Iris pigment epithelial cell (primary cell): ENCODE measurements at places on chromosomes 6 and 20.

DNA sequence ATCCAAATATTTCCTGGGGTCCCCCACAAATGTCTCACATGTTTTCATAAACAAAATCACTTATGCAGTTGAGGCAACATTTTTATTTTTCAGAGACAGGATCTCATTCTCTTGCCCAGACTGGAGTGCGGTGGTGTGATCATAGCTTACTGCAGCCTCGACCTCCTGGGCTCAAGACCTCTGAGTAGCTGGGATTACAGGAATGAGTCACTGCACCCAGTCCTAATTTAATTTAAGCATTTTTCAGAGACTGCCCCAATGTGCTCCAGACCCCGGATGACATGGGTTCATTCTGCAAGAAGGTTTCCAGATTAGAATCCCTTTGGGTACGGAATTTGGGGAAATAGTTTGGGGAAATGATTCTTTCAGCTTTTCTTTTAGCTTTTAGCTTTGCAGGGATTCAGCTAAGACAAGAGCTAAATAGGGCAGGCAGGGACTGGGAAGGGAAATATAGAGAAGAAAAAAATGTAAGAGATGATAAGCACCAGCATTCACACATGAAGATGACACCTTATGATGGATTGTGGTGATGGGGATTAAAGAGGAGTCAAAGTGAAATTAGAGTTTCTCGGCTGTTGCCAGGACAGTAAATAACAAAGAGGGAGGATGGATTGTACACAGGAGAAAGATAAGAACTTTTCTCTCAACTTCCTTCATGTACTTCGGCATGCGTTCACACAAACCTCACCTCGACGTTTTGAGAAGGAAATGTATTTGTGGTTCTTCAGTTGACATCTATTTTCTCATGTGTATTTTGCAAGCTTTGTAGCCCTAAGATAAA, 169.4 kb upstream of the TAB2 start:
- no peak for DNase-seq

- DNase-seq = peak; percentile 49
Measured at GRCh38 chr6:111534231-111534751, 51.3 kb upstream of the REV3L start.

GRCh38 chr20:752291-752690, 16.0 kb downstream of the SLC52A3 start:
- no peak for DNase-seq

- DNase-seq = no peak
Measured at GRCh38 chr20:60400567-60400966, 442.3 kb downstream of the CDH26 start.

GRCh38 chr6:149990661-149991471, 27.1 kb downstream of the ULBP1 start:
- no peak for DNase-seq

- DNase-seq = no peak
Measured at GRCh38 chr20:33532753-33533459, 43.0 kb downstream of the CBFA2T2 start.

GRCh38 chr6:2517855-2518473, 232.8 kb downstream of the MYLK4 start:
- DNase-seq = no peak

DNA sequence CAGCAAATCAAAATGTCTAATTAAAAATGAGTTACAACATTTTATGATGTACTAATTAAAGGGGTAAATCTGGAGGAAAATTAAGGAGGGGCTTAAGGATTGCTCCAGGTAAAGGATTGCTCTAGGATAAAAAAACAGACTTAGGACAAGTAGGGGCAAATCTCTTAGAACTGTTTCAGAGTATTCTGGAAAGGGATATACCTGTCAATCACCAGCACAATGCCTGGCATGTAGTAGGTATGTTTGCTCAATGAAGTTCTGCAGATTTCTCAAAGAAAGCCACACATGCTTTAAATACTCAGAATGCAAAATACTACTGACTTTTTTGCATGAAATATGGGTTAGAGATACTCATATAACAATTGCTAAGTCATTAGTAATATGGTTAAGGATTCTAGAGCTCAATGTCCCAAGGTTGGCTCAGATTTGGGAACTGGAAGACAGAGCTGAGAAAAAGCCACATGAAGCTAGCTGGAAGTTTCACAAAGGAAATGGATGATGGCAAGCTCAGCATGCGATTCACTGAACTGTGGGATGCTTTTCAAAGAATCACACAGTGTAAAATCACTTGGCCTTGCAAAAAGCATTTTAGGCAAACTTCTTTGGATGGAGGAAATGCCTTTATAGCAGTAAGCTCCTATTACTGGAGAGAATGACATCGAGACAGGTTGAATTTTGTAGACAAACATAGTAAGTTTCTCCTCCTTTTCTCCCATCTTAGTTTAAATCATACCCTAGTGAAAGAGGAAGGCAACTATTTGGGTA, 72.8 kb downstream of the MAP3K5 start:
- no peak for DNase-seq

GRCh38 chr6:169106176-169106575, 147.5 kb downstream of the THBS2 start:
- DNase-seq = peak; percentile 58
